Substantia nigra (tissue), 51 donors: ENCODE measurements at places on chromosomes 5 and 9.
A peak's percentile ranks its signal among the peaks of the same experiment; 100 is the strongest.

- DNase-seq, result no peak
These were observed 11.5 kb downstream of the TMEM171 start for GRCh38 chr5:73131711-73132425.

DNA sequence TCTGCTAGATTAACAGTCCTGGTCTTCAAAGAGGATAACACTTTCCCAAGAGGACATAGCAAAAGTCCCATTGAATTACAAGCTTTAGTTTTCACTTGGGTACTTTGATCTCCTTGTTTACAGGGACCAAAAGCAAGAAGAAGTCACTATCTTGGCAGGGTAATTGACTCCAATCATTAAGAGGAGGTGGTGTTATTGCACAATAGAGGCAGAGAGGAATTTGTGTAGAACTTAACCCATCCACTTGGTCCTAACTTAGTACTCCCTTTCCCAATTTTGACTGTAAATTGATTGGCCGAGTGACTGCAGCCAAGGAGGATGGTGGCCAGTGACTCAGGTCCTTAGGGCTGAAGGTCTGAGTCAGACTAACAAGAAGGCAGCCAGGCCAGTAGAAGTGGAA is 9.3 kb upstream of the TRPC7 start:
- DNase-seq, result no peak

- no peak for DNase-seq
These were observed 215.7 kb upstream of the ELL2 start for GRCh38 chr5:96177303-96177869.

GRCh38 chr5:1736065-1736464 is 63.6 kb downstream of the MRPL36 start:
- no peak for DNase-seq

- DNase-seq, result peak; percentile 57
These were observed 108.4 kb downstream of the PSD2 start for GRCh38 chr5:139903795-139904565.

DNA sequence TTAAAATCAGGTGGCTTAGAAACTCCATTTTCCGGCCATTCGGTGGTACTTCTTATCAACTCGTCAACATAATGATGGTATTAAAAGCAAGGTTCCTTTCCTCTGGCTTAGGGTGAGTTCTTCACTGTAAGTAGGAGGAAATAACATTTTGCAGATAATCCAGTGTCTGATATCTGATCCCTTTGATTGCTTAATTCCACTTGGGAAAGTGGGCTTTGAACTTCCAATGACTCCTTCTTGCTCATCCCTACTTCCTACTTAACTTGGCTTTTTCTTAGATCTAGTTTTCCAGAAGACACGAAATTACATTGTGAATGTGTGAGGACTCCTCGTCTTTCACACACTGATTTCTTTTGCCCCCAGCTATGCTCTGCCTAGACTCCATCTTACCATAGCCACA is 31.5 kb downstream of the DDX31 start:
- no peak for DNase-seq

DNA sequence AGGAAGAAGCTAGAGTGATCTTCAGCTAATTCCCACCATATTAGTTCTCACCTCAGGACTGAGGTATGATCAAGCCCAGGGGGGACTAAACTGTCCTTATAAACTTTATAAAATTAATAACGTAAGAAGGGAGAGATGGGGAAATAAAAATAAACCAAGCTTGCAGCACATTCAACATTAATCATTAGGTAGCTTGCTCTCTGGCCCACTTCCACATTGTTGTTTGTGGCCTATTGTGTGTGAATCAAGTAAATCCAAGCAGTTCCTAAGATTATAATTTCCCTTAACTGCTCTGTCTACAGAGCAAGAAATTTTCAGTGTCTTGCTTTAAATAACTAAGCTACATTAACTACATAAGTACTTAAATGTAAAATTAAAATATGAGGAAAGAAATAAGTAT is 131.3 kb upstream of the ABCA1 start:
- no peak for DNase-seq

GRCh38 chr9:29830821-29831220 is 2257.5 kb upstream of the C9orf72 start:
- DNase-seq, result no peak

DNA sequence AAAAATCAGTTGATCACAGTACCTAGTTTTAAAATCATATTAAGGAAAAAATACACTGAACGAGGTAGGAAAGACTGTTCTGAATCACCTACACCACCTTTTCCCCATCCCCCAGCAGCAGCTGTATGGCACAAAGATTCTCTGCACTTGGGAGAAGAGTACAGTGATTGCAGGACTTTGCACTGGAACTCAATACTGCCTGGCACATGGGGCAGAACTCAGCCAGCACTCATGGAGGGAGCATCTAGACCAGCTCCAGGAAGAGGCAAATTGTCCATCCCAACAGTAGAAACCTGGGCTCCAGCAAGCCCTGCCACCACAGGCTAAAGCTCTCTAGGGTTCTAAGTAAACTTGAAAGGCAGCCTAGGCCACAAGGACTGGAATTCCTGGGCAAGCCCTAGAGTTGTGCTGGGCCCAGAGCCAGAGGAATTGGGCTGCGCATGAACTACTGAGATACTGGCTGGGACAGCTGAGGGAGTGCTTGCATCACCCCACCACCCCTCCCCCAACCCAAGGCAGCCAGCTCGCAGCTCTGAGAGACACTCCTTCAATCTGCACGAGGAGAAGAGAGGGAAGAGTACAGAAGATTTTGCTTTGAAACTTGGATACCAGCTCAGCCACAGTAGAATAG is 654.4 kb upstream of the CDH6 start:
- DNase-seq, result no peak

DNA sequence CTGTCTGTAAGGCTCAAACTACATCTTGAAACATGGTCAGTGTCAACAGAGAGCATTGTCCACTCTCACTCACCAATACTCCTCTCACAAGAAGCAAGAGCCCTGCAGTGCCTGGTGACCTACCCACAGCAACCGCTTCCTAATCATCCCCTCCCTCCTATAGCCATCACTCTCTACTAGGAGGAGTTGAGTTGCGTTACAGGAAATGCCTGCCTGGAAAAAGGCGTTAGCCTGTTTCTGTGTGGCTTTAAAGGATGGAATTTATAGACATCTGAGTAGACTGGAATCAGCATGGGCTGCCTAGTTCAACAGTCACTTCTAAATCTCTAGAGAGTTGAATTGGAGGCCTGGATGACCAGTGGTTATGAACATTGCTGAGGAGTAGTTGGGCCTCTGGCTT is 108.3 kb upstream of the FER start:
- DNase-seq, result no peak

- DNase-seq, result no peak
These were observed 188.5 kb upstream of the NREP start for GRCh38 chr5:111945535-111945934.
